Stimulated activated CD8-positive, alpha-beta memory T cell treated with anti-CD3 and anti-CD28 coated beads, Interleukin-7, amount 100 ng/mL, for 1 hour (primary cell): ENCODE measurements at places on chromosomes 2 and 18.

GRCh38 chr18:49025767-49026500 is 75.2 kb upstream of the SMAD7 start:
- DNase-seq = no peak

GRCh38 chr2:40851661-40852060 is 399.8 kb upstream of the SLC8A1 start:
- DNase-seq = no peak

- DNase-seq = peak; percentile 34
These were observed 62.2 kb downstream of the ADNP2 start for GRCh38 chr18:80171054-80171872.

DNA sequence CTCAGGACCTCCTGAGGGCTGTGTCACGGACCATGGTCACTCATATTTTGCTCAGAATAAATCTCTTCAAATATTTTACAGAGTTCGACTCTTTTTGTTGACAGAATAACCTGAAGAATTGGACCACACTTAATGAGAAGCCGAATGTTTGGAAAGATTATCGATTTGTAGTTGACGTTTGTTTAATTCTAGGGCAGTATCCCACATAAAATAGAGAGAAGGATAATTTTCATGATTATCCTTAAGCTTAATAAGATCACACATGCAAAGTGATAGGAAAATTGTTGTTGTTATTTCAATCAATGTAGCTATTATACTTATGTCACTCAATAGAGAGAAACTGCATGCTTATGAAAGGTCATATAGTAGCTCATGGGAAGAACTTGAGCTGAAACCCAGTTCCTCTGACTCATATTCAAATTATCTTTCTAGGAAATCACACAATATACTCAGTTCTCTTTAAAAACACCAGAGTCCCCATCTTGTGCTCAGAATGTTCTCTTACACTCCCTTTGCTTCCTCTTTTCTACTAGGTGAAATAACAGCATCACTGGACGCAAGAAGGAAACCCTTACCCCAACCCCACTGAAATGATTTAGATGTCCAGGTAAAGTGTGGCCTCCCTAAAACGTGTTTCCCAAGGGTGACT is 982.1 kb downstream of the TSN start:
- no peak for DNase-seq

DNA sequence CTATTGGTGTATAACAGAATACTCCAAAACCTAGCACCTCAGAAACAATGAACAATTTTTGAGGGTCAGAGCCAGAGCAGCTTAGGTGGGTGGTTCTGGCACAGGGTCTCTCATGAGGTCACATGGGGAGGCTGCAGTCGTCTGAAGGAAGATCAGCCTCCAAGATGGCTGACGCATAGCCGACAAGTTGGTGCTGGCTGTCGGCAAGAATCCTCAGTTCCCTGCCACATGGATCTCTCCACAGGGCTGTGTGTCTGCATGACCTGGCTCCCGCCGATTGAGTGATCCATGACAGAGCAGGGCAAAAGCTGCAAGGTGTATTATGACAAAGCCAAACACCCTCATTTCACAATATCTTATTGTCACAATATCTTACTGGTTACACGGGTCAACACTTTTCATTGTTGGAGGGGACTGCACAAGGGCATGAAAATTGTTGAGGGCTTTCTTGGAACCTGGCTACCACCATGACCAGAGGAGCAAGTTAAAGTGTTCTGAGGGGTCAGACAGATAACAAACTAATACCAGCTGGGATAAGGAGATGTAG is 4.2 kb downstream of the MYL12B start:
- DNase-seq = no peak

GRCh38 chr18:6865251-6865650 is 135.7 kb downstream of the ARHGAP28 start:
- no peak for DNase-seq
